Activated T-cell treated with anti-CD3 and anti-CD28 coated beads for 48 hours (primary cell): ENCODE measurements at places on chromosomes 16 and 17.

DNA sequence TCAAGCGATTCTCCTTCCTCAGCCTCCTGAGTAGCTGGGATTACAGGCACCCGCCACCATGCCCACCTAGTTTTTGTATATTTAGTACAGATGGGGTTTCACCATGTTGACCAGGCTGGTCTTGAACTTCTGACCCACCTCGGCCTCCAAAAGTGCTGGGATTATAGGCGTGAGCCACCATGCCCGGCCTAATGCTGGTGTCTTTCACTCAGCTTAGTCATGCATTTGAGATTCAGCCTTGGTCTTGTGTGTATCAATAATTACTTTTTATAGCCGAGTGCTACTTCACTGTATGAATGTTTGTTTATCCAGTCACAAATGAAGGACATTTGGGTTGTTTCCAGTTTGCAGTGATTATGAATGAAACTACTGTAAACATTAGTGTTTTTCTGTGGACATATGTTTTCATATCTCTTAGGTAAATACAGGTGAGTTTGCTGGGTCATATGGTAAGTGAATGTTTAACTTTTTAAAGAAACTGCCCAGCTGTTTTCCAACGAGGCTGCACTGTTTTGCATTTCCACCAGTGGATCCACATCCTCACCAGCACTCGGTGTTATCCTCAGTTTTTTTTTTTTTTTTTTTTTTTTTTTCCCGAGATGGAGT, 11.0 kb upstream of the PLCG2 start:
- no peak for DNase-seq

GRCh38 chr16:84237994-84238750, 1.6 kb downstream of the KCNG4 start:
- DNase-seq, result no peak

- DNase-seq, result no peak
Measured at GRCh38 chr17:63973930-63974593, 1.3 kb upstream of the SCN4A start.

DNA sequence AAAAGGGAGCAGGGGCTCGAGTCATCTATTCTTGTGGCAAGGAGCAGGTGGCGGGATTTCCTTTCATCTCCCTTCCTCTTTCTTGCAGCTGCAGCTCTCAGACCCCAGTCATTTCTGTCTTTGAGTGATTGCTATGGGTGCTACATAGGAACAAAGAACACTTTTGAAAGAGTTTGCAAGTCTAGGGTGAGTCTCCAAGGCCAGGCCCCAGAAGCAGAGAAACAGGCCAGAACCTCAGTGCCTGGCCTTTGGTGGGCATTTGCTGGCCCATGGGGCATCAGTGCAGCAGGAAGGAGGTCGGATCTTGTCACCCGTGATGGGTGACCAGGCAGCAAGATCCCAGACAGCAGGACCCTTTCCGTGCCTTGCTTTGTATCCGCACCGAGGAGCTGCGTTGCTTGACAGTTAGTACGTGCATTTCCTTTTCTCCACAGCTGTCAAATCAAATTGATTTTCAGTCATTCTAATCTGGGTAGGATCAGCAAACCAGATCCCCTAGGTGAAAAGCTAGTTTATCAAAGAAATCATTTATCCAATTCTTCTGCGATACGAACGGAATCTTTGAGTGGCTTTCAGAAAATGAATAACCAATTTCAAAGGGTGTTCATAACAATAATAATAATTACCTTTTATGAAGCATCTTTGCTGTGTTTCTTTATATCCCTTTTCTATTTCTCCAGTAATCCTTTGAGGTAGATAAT, 244.6 kb upstream of the MAF start:
- no peak for DNase-seq

- DNase-seq, result no peak
Measured at GRCh38 chr16:10868596-10869469, 8.2 kb upstream of the CIITA start.

DNA sequence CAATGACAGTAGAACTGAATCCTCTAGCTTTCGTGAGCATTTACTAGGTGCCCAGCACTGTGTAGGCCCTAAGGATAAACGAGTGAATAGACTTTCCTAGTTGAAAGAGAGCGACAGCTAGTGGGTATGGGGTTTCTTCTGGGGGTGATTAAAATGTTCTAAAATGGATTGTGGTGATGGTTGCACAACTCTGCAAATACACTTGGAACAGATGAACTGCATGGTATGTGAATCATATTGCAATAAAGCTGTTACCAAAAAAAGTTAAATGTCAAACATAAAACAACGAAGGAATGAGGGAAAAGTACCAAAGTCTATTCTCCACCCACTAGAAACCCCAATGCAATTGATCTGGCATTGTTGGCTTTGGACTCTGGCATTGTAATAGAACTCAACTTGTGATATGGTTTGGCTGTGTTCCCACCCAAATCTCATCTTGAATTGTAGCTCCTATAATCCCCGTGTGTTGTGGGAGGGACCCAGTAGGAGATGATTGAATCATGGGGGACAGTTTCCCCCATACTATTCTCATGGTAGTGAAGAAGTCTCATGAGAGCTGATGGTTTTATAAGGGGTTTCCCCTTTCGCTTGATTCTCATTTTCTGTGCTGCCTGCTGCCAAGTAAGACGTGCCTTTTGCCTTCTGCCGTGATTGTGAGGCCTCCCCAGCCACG, 70.5 kb downstream of the MARF1 start:
- DNase-seq, result no peak

- DNase-seq, result no peak
Measured at GRCh38 chr17:50778471-50778870, 11.2 kb upstream of the ANKRD40CL start.

DNA sequence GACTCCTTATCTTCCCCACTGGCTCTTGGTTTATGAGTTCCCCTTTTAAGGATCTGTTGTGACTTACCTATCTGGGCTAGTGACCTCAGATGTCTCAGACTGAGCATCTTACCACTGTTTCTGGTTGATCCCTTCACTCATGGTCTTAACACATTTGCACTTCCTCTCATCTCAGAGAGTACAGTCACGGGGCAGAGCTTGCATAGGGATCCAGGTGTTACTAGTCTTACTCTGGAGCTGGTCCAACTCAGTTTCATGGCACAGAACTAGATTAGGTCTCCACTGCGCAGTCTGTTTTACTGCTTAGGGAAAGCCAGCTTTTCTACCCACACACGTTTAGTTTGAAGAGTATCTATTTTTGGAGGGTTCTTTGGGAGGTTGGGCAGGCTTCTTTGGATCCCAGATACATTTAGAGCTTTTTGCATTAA, 10.2 kb downstream of the GABARAPL2 start:
- DNase-seq, result no peak

DNA sequence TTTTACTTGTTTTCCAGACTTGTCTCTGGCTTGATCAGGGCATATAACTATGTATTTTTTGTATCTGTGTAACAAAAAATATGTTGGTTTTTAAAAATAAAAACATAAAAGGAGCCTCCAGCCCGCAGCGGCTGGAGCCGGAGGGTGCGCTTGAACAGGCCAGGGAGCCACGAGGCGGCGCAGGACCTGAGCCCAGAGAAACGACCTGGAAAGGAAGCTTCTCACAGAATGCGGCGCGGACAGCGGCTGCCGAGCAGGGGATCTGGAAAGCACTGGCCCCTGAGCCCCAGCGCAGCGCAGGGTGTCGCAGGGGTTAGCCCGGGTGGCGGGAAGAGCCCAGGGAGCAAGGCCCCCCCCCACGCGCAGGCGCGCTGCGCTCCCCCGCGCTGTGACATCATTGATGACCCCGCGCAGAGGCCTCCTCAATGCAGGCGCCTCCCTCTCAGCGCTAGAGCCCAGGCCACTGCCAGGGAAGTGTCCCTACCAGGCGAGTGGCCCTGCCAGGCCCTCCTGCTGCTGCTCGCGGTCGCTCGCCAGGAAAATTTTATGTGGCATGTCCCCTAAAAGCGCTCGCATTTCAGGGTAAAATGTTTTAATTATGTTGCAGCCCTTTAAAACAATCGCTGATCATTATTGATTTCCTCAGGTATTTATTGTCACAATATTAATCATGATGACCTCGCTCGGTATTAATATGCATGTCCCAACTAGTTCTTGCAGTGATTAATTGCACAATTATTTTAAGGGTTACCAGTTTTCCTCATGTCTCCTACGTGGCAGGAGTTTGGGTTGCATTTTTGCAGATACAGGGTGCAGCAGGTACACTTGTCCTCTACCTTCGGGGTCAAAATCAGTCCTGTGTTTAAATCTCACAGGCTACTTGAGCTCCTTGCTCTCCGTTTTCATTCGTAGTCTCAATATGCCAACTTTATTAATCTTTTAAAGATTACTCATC, 134.2 kb downstream of the USP22 start:
- peak; percentile 74 for DNase-seq

GRCh38 chr16:80527297-80527696, 13.5 kb upstream of the DYNLRB2 start:
- DNase-seq, result peak; percentile 42

GRCh38 chr17:52120465-52120864, 38.0 kb downstream of the CA10 start:
- DNase-seq, result no peak

GRCh38 chr16:72467157-72467759, 295.3 kb upstream of the PMFBP1 start:
- no peak for DNase-seq

- no peak for DNase-seq
Measured at GRCh38 chr16:81810894-81811538, 31.9 kb downstream of the PLCG2 start.

GRCh38 chr17:45288825-45289224, 26.9 kb upstream of the SPATA32 start:
- no peak for DNase-seq

GRCh38 chr17:49890852-49891251, 43.0 kb upstream of the TAC4 start:
- no peak for DNase-seq

- DNase-seq, result no peak
Measured at GRCh38 chr17:16438173-16438556, 22.8 kb downstream of the TRPV2 start.

DNA sequence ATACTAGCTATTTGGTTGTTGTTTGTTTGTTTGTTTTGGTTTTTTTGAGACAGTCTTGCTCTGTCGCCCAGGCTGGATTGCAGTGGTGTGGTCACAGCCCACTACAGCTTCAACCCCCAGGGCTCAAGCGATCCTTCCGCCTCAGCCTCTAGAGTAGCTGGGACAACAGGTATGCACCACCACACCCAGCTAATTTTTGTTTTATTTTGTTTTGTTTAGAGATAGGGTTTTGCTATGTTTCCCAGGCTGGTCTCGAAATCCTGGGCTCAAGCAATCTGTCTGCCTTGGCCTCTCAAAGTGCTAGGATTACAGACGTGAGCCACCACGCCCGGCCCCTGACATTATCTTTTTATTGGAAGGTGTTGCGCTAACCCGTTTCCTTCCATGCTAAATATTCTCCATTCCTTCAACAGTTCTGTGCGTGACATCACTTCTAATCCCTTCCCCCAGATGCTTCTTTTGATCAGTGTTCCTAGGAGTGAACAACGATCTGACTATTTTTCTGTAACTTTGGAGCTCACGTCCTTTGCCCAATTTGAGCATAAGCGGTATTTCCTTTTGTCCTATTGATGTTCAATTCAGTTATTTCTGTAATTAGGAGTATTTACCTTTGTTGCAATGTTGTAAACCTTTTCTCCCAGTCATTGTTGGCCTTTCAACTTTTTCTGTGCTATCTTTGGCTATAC, 30.2 kb upstream of the EMP2 start:
- DNase-seq, result no peak

DNA sequence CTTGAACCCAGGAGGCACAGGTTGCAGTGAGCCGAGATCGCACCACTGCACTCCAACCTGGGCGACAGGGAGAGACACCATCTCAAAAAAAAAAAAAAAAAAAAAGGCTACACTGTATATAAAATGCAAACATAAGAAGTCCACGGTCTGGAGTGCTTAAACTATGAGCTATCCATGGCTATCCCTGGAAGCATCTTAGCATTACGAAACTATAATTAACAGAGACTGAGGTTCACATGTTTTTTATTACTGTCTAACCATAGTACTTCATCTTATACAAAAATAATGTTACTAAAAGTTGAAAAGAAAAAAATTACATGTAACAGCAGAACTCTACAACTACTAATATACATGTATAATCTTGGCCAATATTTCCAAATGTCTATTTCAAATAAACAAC, 32.8 kb downstream of the HELZ start:
- no peak for DNase-seq

GRCh38 chr16:13005721-13006247, 104.4 kb downstream of the SHISA9 start:
- no peak for DNase-seq

DNA sequence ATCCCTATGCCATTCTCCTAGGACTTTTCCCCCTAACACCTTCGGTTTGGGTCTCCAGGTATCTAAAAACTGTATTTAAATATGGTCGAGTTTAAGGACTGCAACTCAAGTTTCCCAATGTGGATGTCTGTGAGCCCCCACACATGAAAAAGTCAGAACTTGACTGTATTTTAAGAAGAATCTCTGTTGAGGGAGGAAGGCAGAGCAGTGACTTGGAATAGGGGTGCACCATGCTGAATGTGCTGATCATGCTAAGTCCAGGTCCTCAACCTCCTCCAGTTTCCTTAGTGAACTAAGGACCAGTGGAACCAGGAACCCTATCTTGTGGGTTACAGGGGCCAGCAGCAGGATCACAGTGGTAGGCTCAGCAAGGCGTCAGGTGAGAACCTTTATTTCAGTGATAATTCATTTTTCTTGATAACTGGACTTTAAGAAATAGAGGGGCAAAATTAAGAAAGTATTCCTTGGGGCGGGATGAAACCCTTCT, 19.5 kb downstream of the GRB7 start:
- no peak for DNase-seq

DNA sequence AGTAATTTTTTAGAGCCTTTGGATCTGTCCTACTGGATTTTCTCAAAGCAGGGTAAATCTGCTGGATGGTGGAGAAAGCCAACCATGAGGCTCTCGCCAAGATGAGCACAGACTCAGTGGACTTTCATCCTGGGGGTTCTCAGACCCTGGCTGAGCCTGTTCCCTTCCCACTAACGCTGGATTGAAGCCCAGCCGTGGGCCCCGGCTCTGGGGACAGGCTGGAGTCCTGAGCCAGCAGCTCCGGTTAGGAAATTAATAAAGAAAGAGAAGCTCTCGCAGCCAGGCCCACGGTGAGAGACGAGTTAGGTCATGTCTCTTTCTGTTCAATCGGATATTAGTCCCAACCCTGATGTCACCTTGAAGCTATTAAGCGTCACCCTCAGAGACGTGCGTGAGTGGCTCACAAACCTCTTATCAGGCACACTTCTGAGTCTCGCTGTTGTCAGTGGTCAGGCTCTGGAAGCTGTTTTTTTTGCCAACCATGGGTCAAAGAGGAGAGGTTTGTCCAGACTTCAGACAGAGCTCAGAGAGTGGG, 27.1 kb downstream of the MEOX1 start:
- no peak for DNase-seq

- no peak for DNase-seq
Measured at GRCh38 chr17:15157051-15157450, 108.1 kb downstream of the PMP22 start.

GRCh38 chr17:12088035-12088434, 67.4 kb downstream of the MAP2K4 start:
- no peak for DNase-seq

GRCh38 chr17:28141773-28142172, 99.3 kb downstream of the NLK start:
- no peak for DNase-seq
